ENCODE measurements at places on chromosomes 2 and 18. TPM values are rescaled to one million over a fixed set of nuclear protein-coding genes. Genes with fewer than 3 reads are reported as not detected.

The DSC3 gene
- polyA plus RNA-seq: 1.8 TPM

DNA sequence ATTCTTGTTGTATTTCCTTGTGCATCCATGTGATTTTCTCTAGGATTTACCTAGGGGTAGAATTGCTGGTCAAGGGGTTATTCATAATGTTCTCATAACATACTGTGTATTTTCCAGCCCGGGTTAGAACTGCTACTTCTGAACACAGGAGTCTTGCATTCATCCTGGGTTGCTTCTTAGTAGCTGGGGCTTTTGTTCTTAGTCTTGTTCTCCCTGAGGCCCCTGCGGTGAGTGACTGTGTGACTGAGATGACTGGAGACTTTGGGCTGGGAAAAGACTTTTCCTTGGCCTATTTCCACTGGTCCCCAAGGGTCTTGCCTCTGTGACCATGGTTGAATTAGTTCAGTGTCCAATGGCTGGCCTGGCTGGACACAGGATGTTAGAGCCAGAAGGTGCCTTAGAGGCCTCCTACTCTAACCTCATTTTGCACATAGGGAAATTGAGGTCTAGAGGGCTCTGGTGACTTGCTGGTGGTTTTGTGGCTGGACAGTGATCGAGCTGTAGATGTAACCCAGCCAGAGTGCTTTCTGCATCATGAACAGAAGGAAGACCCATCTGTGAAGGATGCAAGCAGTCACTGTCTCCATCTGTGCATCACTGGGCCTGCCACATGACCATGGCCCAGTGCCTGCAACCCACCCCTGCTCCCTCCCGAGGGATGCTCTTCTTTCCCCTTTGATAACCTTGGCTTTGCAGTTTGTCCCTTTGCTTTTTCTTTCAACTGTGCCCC lies 233.3 kb downstream of the FHOD3 start:
- no peak for DNase-seq

GRCh38 chr2:126658319-126658904 lies 2.5 kb downstream of the GYPC start:
- no peak for DNase-seq

The C1QL2 gene
- polyA plus RNA-seq: not detected

DNA sequence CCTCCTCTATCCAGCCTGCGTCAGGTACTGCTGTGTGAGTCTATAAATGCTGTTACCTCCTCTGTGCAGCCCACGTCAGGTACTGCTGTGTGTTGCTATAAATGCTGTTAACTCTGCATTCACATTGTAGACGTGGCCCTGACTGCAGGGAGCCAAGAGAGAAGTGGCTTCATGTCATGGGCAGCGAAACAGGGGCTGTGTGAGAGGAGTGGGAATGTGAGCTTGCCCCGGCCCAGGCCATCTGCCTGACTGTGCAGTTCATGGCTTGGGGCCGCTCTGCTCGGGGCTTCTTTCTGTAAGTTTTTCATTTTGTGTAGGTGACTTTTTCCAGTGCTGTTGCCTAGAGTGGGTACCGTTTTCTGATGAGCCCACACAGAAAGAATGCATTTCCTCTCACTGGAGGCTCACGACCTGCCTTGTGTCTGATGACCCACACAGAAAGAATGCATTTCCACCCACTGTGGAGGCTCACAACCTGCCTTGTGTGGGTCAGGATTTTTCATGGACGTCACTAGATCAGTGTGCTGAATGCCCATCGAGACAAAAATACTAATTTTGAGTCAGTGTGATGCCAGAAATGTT lies 104.5 kb downstream of the SNTG2 start:
- no peak for DNase-seq
